ENCODE measurements at places on chromosomes 4 and X.

GRCh38 chrX:105190252-105190853 lies 30.1 kb downstream of the TEX13A start:
- no peak for DNase-seq

- no peak for DNase-seq
Measured at GRCh38 chr4:181550381-181550780, 692.8 kb upstream of the TENM3 start.

DNA sequence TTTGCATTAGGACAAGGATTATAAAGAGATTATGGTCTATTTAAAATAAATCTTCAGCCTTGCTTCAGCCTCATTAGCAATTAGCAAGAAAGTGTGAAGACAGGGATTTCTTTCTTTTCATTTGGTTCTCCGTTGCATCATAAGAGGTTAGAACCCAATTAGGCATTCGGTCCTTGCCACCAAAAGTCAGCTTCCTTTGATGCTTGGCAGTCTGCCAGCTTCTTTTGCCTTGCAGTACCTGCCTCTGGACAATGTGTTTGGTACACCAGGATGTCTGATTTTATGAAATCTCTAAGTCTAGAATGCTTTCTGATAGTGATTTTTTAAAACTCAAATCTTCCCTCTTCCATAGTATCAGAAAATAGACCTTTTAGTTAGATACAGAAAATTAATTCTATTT lies 12.4 kb downstream of the SMIM20 start:
- no peak for DNase-seq

GRCh38 chrX:15781961-15782699 lies 8.2 kb upstream of the ZRSR2 start:
- DNase-seq, result no peak

- DNase-seq, result no peak
Measured at GRCh38 chr4:35138449-35138848, 1105.9 kb downstream of the ARAP2 start.

DNA sequence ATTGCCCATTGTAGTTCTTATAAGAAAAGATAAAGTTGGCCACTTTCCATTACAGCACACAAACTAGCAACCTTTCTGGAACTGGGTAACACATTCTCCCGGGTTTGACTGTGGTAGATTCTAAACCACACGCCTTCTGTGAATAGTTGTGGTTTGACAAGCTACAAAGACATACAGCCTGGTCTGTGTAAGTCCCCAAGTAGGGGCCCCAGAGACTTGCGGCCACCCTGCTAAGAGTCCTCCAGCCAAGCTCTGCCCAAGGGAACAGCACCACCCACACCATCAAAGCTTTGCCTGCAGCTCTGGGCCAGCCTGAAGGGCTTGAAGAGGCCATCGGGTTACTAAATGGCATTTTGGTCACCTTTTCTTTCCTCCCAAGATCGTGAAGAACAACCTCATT lies 203.4 kb downstream of the MAML3 start:
- DNase-seq, result no peak

GRCh38 chrX:10358958-10359357 lies 202.2 kb downstream of the CLCN4 start:
- no peak for DNase-seq

DNA sequence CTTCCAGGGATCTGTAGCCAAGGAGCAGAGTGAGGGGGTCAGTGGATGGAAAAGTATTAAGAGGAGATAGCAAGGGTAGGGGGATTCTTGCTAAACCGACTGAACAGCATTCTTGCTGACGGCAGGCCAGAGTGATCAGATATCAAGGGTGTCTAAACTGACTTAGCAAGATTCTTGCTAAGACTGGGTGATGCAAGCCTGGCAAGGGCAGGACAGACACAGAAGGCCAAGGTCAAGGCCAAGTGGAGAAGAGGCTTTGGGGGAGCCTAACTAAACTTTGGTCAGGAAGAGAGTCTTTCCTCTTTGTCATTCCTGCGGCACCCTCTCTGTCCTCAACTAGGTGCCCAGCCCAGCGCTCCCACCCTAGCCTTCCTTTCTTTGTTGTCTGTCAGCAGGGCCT lies 799 bp downstream of the XPNPEP2 start:
- no peak for DNase-seq

DNA sequence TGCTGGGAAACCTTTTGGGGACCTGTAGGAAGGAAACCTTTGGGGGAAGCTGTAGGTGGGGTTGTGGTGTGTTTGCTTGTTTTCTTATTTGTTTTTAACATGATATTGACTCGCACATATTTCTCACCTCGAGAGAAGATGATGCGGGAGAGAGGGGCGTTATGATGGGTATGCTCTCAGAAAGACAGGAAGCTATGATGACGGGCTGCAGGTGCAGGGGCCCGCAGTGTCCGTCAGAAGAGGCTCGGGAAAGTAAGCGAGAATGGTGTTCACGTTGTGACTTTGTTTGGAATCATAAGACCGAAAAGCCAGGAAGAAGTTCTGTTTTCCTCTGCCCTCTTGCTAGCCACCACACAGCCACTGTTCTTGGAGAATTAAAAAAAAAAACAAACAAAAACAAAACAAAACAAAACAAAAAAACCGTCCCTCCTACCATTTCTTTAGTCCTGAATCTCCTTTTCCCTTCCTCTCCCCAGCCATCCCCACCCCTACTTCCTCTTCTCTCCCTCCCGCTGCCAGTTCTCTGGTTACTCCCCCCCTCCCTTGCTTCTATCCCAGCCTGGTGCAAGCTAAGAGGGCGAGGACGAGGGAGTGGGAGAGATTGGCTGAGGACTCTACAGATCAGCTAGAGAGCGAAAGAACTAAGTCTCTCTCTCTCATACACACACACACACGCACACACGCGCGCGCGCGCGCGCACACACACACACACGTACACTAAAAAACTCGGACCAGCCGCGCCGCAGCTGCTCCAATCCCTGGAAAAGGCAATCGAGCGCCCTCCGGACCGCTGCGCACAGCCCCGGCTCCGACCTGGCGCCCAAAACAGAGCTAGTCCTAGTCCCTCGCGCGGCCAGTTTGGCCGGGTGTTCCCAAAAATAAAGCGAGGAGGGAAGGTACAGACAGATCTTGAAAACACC lies at the start of gene BMP3:
TSS of gene BMP3 (plus strand) at position 648 of the 920 bp plus-strand sequence. CDS start 577 bp downstream, outside the sequence.
- DNase-seq, result no peak

GRCh38 chr4:34566091-34566490 lies 1678.2 kb downstream of the ARAP2 start:
- no peak for DNase-seq

DNA sequence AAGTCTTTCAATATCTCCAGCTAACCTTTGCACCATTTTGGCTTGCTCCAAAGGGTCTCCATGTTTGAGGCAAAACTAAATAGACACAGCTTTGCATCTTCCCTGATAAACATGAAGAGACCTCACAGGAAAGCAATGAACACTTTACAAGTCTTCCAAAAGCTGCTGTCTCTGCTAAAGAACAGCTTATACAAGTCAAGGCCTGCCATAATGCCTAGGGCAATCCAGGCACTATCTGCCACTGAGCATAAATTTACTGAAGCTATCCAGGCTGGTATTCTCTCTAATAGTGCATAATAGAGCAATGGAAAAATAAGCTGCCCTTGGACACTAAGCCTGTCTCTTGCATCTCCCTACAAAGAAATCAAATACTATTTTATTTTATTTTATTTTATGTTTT lies 60.1 kb upstream of the S100G start:
- DNase-seq, result no peak

DNA sequence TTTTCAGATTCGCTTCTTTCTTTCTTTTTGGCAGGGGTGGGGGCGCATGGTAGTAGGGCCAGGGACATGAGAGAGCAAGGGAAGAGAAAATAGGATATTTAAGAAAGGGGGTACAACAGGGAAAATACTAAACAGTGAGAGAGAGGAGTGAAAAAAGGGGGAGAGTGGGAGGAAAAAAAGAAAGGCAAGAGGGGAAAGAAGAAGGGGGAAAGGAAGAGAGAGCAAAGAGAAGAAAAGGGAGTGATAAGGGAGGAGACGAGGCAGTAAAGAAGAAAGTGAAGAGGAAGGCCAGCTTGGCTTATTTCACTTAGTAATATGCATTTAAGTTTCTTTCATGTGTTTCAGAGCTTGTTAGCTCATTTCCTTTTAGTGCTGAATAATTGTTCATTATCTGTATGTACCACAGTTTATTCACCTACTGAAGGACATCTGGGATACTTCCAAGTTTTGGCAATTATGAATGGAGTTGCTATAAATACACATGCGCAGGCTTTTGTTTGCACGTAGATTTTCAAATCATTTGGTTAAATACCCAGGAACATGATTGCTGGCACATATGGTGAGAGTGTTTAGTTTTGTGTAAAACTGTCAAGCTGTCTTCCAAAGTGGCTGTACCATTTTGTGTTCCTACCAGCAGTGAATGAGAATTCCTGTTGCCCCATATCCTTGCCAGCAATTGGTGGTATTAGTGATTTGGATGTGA lies 37.3 kb downstream of the CASP6 start:
- DNase-seq, result no peak

DNA sequence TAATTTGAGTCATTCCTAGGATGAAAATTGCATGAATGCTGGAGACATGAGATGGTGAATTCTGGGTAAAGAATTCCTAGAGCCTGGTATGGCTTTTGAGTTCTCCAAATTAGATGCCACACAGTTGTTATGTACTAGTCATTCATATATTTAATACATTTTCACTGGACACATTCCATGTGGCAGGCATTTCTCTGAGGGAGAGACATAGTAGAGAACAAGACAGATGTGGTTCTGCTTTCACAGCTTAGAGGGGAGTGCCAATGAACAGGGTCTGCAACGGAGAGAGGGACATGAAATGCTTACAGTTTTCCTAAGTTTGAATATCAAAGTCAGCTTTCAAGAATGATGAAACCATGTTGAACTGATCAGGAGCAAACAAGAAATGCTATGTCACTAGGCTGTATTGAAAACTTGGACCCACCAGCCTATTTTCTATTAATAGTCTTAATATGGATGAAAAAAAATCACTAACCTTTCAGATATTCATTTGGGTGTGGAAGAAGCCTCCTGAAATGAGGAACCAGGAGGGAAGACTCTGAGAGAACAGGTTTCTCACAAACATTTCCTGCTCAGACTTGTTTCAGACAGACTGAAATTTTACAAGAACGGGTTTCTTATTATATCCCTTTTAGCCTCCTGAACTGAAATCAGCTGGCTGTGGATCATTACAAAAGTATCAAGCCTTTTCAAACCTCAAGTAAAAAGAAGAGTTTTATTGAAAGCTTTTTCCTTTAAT lies 276.0 kb upstream of the TET2 start:
- no peak for DNase-seq

GRCh38 chrX:54785901-54786300 lies 12.2 kb downstream of the ITIH6 start:
- no peak for DNase-seq

DNA sequence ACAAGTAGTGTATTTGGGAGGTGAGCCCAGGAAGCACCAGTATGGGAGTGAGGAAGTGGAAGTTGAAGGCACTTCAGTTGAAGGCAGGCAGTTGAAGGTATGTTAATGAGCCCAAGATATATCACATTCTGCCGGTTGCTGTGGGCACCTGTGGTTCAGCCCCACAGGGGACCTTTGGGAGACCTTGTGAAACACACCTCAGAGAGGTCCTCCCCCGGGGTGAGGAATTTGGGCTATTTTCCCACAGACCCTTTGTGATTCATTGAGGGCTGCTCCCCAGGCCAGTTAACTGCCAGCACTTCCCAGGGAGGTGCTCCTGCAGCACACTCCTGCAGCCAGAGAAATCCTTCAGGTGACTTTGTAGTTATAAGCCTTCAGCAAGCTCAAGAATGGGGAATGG lies 45.9 kb downstream of the PTCHD1 start:
- no peak for DNase-seq

DNA sequence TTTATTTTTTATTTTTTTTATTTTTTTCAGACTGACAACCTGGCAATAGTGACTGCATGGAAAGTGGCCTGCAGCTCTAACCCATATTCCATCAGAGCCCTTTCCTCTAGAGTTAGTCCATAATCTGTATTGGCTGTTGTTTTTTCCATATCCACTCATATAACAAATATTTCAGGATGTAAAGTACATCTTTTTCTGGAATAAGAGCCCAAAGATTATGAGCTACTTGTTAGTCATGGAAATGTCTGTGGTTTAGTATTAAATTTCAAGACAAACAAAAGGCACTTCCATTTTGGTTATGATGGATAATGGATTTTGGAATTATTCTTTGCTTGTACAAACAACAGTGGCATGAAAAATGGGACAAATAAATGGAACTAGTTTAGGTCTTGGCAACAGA lies 296.0 kb upstream of the HS3ST1 start:
- DNase-seq, result no peak

DNA sequence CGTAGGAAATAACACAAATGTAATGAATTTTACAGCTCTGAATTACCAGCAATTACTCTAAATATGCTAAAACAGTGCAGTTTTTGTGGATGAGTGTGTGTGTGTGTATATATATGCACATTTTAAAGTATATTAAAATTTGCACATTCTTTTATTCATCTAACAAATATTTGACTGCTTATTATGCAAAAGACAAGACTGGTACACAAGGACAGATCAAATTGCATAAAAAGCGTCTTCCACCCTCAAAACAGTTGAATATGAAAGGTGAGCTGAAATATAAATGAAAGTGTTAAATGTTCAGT lies 13.9 kb downstream of the ZAR1 start:
- DNase-seq, result no peak

DNA sequence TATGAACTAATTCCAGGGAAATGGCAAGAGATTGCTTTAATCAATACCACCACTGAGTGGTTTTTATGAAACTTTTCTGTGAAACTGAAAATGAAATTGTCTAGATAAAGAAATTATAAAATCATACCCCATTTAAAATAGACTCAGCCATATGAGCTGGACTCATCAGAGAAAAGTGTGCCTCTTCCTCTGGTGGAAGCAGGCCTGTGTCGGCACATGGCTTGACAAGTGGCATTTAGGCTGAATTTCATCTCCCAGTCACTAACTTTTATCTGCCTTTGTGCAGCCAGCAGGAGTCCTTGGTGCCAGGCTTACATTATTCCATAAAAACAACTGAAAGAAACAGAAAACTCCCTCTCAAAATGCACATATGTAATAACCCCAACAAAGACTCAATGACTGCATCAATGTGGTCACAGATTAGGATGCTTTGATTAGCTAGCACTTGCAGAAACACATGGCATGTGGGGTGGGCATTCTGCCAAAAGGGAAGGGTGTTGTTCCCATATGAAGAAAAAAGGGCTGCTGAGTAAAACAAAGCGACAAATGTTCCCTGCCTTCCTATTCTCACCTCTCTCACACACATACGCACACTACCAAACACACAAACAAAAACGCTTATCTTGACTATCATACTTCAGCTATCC lies 232.3 kb downstream of the PABPC4L start:
- peak; percentile 13 for DNase-seq

- no peak for DNase-seq
Measured at GRCh38 chr4:40924096-40924792, 174.5 kb downstream of the NSUN7 start.

DNA sequence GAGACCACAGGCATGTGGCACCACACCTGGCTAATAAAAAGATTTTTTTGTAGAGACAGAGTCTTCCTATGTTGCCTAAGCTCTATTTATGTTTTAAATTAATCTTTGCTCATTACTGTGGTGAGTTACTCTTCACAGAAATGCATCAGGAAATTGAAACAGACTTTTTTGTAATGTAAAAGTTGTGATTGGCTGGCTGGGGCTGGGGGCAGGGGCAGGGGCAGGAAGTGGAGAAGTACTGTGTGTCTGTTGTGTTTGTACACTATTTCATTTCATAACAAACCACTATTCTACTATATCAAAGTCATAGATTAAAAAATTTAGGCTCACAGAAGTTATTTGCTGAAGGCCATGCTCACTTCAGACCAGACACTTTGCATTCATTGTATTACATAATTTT lies 19.1 kb upstream of the ABRAXAS1 start:
- DNase-seq, result no peak

- no peak for DNase-seq
Measured at GRCh38 chr4:107743532-107743931, 23.5 kb upstream of the PAPSS1 start.

- DNase-seq, result no peak
Measured at GRCh38 chrX:109936114-109936513, 66.8 kb upstream of the TMEM164 start.

All from fibroblast of the conjunctiva (primary cell).